SK-N-MC (cell line): ENCODE measurements at places on chromosomes 5 and 9.

DNA sequence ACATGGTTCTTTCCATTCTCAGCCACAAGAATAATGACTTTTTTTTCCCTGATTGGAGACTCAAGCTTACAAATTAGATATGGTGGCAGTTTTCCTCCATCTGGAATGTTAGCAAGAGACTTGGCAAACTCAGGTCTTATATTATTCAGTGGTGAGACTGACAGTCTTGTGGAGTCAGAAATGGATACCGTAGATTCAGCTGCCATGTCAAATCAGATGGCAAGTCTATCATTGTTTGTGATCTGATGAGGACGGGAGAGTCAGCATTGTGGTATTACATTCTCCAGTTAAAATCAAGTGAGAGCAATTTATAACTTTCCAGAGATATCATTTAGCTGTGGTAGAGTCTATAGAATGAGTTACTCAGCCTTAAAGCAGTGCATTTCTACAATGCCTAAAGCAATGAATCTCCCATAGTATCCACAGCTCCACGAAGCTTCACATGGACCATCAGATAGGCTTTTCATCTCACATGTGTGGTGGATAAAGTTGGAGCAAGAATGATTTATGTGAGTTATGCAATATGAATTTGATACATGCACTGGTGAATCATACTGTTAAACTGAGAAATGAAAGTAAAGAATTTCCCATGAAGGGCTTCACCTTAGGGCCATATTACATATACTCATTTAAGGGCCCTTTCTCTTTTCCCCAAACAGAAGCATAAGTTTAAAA is 430.6 kb downstream of the ZNF608 start:
- no peak for DNase-seq

- no peak for DNase-seq
Measured at GRCh38 chr5:83025690-83026478, 51.3 kb downstream of the TMEM167A start.

GRCh38 chr9:14277761-14278160 is 36.2 kb downstream of the NFIB start:
- DNase-seq, result no peak

GRCh38 chr5:88646866-88647265 is 236.1 kb downstream of the MEF2C start:
- DNase-seq, result no peak

GRCh38 chr5:146607659-146608332 is 91.8 kb upstream of the GPR151 start:
- DNase-seq, result no peak

- DNase-seq, result no peak
Measured at GRCh38 chr5:98940581-98940980, 11.8 kb upstream of the CHD1 start.

DNA sequence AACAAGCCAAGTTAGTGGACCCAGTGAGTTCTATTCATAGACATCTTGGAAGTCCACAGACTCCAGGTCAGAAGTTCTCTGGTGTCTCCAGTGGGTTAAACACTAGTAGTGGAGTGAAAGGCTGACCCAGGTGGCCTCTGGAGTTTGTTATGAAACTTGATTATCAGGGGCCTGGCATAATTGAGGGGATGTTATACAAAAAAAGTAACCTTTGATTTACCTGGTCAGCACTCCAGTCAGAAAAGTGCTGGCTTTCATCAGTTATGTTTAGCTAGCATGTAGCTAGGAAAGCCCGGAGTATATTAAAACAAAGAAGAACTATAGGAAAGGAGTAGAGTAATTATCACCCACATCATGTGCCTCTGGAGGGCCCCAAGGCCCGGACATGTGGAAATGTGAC is 171.1 kb downstream of the CD180 start:
- DNase-seq, result no peak

DNA sequence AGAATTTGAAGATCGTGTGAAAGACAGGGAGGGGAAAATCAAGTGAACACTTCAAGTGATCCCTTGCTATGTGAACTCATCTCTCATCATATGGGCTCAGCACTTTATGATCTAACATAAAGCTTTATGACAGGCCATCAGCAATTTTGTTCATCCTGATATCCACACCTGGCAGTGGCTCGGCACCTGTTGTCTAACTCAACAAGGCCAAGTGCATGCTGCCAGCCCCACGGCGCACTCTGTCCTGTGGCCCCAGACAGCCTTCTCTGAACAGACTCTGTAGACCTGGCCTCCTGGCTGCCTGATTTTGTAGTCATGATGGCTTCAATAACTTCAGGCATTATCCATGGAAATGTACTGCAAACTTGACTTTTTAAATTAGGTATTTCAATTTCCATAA is 106.3 kb downstream of the MEF2C start:
- DNase-seq, result no peak

- DNase-seq, result peak; percentile 20
Measured at GRCh38 chr5:153831973-153832372, 206.7 kb downstream of the FAM114A2 start.

DNA sequence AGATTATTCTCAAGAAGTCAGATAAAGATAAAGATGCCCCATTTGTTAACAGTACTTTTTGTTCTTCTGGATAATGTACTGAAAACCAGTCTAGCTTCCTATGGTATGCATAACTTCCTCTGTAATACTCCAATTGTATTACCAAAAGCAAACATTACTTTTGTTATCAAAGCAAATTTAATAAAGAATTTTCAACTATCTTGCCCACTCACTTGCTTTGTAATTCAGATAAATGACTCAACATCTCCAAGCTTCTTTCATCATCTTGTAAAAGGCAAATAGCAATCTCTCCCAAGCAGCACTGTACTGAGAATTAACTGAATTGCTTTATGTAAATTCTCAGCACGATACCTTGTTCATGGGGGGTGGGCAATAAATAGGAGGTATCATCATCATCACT is 98.3 kb downstream of the NFIB start:
- DNase-seq, result no peak
